ENCODE measurements at places on chromosomes 16 and 17.

DNA sequence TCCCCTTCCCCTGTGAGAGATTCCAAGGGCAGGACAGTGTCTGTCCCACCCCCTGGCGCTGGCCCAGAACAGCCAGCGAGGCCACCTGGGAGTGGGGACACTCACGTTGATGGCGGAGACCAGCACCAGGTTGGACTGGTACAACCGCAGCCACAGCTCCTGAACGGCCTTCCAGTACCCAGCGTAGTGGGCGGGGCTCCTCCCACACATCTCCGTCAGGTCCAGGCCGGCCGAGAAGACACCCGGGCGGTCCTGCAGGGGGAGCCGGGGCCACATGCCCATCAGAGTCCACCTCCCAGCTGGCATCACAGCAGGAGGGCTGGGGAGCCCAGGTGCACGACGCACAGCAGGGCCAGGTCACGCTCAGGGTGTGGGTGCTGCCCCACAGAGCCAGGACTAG is 7.1 kb downstream of the ECI1 start:
- DNase-seq = no peak

GRCh38 chr16:3609895-3610697 is 1.3 kb downstream of the SLX4 start:
- no peak for DNase-seq

DNA sequence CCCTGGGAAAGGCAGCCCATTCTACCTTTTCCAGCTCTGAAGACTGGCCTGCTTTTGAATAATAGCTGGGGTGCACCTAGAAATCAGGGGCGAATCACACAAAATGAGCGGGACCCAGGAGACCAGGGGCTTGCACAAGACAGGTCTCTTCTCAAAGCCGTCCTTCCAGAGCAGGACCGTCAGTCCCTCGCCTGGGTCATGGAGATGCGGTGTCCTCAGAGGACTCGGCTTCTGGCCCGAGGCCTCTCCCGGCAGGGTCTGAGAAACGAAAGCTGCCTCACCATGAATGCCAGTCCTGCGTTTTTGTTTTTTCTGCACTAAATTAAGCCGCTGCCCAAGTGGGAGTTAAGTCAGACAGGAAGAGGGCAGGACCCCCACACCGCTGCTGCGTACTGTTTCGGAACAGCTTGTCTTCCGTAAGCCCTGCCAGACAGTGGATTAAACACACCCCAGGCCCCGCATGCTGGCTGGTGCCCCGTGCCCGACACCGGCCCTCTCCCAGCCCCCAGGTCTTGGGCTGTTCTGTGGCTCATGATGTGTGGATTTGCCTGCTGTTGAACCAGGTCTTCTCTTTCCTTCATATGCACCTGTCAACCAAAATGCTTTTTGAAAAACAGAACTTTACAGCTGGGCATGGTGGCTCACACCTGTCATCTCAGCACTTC is 142.1 kb upstream of the RPH3AL start:
- no peak for DNase-seq

- peak; percentile 59 for DNase-seq
These were observed 3.5 kb upstream of the PKMYT1 start for GRCh38 chr16:2983706-2984136.

- no peak for DNase-seq
These were observed 11.5 kb downstream of the SLX4 start for GRCh38 chr16:3599922-3600321.

DNA sequence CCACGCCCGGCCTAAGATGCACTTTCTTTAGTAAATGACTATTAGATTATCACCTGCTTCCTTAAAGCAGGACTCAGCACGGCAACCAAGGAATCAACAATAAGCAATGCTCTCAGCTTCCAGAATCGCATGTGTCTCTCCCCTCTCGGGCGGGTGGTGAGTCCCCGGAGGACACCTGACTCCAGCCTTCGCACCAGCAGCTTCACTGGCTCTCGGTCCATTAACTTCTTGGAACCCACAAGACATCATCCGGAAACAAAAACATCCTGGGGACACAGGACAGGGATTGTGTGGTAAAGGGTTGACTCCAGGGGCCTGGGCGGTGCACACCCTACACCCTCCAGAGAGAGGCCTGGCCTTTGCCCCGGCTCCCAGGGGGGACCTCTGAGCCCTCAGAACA is 22.7 kb downstream of the UTS2R start:
- no peak for DNase-seq

GRCh38 chr17:9880582-9880999 is 24.5 kb downstream of the RCVRN start:
- DNase-seq = no peak

DNA sequence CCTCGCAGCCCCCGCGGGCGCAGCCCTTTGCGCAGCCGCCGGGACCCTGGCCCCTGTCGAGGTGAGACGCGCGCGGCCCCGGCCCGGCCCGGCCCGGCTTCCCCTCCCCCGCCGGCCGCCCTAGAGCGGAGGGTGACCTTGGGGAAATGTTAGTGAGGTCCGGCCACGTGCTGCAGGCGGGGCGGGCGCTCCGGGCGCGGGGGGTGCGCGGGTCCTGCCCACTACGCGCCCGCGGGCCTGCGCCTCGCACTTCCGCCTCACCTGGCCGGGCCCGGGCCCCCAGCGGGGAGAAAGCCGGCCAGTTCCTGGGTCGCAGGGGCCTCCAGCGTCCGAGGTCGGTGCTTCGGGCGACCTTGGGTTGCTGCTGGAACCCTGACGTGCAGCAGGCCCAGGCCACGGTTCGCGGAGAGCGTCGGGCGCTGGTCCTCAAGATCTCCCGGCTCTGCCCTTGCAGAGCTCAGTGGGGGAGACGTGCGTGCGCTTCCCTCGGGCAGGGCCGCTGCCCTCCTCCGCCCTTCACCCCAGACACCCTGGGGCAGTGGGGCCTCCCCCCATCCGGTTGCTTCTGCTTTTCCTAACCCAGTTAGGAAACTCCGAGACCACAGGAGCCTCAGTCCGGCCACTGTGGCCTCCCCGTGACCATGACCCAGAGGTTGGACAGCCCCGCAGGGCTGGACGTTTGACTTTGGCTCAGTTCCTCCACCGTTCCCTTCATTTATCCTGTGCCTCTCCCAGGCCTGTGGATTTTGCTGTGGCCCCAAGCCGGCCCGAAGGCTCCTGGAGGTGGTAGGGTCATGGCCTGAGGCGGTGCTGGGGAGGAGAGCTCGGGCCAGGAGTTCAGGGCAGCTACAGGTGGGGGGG is 791 bp downstream of the MCRIP2 start:
- DNase-seq = no peak

GRCh38 chr17:80856863-80857755 is 134.5 kb upstream of the CHMP6 start:
- DNase-seq = no peak

DNA sequence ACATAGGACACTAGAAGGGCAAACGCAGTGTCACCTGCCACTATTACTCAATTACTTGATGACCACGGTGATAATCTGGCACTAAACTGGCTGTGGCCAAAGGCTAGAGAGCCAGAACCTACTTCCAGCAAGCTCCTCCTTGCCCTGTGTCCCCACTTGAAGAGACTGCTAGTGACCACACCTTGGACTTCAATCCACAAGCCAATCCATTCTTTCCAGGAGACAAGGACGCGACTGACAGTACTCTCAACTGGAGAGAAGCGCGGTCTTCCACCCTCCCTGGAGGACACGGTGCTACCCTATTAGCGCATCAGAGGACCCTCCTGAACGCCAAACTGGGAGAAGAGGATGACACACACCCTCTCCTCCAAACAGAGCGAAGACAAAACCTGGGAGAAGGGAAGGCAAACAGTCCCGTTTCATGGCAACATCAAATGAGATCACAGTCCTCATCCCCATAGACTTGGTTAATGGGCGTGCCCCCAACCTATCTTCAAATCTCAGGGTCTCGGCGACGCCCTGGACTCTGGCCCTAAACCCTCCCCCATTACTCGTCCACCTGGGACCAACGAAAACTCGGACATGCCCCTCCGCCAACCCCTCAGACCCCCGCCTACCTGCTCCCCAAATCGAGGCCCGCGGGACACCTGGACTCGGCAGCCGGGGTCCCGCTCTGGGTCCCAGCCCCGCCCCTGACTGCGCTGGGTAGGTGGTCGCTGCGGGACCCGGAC is 508 bp downstream of the FLCN start:
- no peak for DNase-seq

- DNase-seq = no peak
These were observed 41.3 kb upstream of the RASD1 start for GRCh38 chr17:17537311-17538099.

DNA sequence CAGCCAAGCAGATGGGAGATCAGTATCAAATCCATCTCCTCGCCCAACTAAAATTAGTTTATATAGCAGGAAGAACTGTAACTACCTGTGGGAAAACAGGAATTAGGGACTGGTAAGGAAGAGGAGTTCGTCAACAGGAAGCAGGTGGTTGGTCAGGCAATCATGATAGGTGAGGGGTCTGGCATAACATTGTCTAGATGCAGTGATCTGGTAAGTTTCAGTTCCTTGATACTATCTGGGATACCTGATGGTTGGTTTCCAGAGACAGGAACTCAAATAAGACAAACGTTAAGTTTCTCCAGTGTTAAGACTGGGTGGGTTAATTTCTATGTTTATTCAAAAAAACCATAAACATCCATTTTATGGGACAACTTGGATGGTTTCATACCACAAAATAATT is 53.8 kb downstream of the CEP112 start:
- no peak for DNase-seq

DNA sequence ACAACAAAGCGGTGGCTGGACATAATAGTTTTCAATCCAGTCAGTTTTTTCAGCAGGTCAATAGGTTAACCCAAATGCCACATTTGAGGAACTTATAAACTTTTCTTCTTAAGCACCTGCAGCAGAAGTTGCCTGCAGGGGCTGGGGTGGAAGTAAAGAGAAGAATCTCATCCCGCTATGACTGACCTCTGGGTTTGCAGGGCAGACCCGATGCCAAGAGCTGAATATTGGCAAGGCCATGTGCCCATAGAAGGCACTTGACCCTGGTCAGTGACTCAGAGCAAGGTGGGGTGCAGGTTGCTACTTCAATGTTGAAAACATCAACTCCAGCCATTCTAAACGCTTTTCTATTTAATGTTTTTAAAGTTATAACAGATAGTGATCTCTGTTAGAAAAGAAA is 17.9 kb upstream of the SMPD3 start:
- no peak for DNase-seq

DNA sequence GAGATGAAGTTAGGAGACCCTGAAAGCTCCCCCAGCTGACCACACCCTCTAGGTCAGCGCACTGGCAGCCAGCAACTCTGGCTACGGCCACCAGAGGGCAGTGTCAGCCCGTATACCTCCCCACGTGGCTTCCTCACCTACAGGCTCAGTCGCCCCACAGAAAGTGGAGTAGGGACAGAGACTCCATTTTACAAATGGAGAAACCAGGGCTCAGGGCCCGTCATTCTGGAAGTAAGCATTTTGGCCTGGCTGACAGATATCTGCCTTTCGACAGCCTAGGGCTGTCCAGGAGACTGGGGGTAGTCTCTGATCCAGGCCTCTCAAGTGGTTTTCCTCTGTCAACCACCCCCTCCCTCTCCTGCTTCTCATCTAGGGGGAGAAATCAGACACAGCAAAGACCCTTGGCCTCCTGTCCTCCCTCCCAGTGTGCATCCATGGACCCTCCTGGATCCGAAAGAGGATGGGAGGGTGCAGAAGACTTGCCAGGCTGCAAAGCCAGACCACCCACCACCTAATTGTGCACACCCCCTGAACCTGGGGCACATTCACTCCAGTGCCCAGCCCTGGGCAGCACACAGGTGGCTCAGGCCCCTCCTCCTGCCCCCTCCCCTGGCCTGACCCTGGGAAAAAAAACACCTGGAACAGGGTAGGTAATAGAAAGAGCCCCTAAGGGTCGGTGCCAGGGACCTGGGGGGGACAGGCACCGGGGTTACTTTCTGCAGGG is 3.8 kb upstream of the HAP1 start:
- peak; percentile 71 for DNase-seq

DNA sequence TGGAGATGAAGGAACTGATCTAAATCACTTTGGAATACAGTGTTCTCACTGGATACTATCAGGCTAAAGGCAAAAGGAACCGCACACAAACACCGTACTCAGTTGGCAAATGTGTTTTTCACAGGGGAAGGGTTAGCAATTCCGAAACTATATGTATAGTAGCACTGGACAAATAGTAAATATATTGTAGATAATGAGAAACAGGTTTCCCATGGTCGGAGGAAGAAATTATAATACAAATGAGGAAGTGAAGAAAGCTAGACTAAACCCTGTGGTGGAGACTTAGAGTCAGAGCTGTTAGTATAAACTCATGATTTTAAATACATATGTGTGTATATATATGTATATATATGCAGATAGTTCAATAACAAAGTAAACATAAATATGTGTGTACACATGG is 414.1 kb upstream of the SALL1 start:
- no peak for DNase-seq

DNA sequence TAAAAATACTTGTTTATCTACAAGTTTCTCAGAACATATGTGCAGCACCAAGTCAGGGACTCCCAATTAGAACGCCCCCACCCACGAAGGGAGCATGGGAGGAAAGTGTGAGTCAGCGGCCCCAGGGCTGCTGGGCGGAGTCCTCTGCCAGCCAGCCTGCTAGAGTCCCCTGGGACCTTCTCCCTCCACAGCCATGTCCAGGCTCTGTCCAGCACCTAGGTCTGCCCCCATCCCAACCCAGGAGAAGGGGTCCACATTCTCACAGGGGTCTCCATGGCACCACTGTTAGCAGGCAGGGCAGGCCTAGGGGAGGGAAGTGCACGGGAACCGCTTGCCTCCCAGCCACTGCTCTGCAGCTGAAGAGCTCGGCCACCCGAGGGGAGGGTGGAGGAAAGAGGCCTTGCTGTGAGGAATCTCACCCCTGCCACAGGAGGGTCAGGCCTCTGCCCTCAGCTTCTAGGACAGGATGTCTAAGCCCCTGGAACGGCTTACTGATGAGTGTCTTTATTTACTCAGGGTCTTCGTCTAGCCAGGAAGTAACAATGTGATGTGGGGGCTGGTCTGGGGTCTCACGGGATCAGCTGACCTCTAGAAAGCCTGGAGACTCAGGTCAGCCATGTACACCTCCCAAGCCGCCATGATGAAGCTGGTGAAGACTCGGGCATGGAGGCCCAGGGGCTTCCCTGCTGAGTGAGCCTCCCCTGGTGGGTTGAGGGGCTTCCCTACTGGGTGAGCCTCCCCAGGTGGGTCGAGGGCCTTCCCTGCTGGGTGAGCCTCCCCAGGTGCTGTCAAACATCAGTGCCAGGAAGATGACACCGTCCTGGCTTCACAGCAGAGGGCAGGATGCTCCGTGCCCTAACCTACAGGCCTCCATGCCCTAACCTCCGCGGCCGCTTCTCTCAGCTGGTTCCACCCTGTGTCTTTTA is 190.3 kb downstream of the RBFOX3 start:
- peak; percentile 16 for DNase-seq

GRCh38 chr16:86768228-86768791 is 190.0 kb downstream of the FOXL1 start:
- no peak for DNase-seq

DNA sequence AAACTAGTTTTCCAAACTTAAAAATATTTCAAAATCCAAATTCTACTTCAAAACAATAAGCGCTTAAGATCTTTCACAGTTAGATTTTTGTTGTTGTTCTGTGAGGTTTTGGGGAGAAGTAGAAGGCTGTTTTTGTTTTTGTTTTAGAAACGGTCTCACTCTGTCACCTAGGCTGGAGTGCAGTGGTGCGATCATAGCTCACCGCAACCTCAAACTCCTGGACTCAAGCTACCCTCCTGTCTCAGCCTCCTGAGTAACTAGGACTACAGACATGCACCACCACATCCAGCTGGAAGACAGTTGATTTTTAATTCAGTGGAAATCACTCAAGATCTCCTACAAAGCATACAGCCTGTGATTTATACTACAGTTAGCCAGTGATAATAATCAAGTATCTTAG is 2.7 kb downstream of the SHCBP1 start:
- no peak for DNase-seq
